H54 (cell line): ENCODE measurements at places on chromosomes 3 and 15.

- DNase-seq: no peak
These were observed 512.7 kb upstream of the CDIN1 start for GRCh38 chr15:36066757-36067156.

DNA sequence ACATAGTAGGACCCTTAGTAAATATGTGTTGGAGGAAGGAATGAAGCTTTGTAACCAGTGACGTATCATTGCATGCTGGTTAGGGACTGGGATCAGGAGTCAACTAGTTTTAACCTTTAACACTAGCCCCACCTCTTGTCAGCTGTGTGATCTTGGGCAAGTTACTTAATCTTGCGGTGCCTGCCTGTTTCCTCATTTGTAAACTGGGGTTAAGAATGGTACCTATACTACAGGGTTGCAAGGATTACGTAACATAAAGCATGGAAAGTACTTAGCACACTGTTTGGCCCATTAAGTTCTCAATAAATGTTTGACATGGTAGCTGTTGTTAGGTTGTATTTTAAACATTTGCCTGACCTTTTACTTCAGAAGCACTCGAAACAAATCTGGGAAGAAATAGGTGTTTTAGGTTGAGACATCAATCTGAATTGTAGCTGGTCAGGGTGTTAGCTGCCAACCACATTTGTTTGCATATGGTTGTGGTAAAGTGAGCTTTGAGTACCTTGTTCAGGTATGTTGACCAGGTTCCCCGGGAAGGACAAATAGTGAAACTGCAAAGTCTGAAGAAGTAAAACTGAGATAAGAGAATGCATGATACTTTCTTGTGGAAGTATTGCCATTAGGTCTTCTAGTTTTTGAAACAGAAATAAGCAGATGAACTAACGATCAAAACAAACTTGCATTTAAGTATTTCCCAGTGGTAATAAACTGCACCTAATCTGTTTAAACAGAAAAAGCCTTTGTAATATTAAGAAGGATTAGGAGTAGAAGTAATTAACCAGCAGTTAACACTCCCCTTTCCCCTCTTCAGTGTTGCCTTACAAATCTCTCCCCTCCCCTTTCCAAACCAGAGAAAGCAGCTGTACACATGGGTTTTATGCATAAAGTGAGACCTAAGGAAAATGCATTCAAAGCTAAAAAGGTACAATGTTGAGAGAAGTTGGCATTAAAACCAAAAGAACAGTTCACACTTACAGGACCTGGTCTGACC, 25.8 kb upstream of the SCAANT1 start:
- no peak for DNase-seq

GRCh38 chr15:50764461-50765194, 878 bp downstream of the SPPL2A start:
- no peak for DNase-seq

DNA sequence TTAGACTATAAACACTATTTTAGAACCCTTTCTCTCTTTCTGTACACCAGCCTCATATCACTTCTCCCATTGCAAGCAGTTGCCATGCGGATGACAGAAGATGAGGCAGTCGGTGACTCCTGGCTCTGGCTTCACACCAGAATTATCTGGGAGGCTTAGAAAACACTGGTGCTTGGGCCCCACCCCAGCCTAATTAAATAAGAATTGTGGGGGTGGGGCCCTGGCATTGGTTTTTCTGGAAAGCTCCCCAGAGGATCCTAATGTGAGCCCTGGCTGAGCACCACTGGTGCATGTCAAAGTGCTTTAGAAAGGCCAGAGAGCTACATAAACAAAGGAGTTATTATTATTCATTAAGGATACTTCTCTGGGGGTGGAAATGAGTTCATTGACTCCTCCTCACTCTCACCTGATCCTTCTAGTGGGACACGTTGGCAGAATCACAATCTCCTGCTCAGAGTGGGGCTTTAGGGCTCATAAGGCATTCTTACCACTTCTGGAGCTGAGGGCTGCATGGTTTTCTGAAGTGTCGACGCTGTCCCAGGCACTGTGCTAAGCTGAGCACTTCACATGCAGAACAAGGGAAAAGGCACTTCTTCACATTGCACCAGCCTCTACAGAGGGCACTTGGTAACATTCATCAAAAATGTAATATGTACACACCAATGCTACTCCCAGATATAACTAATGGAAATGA, 188.5 kb upstream of the TLE3 start:
- DNase-seq: no peak

DNA sequence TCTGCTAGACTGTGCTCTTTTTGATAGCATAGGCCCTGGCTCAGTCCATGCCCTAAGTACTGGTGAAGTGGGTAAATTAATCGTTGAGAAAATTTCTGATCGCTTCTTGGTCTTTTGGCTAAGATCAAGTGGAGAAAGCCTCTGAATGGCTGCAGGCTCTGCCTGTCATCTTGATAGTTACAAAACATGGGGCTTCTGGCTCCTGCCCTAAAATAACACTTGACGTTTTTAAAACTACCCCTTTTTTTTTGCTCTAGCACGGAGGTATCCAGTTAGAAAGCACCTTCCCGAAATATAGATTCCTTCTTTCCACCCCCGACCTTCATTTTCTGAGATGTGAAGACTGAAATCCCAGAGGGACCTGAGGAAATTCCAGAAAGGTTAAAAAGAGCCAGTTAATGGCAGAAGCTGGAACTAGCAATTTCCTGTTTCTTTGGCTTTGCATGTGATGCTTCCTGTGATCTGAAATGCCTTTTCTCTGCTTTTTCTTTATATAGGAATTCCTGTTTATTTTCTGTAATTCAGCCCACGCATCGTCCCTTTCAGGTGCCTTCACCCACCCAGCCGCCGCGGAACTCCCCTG, 799 bp upstream of the C2CD4B start:
- DNase-seq: no peak

- no peak for DNase-seq
These were observed 153.5 kb upstream of the MEIS2 start for GRCh38 chr15:37253877-37254276.
